H7 (cell line): ENCODE measurements at places on chromosomes 1 and 21. TPM values are rescaled to one million over a fixed set of nuclear protein-coding genes. Genes with fewer than 3 reads are reported as not detected.

GRCh38 chr1:239771550-239771949 is 320.1 kb upstream of the FMN2 start:
- no peak for DNase-seq

- no peak for DNase-seq
Measured at GRCh38 chr1:12621346-12622335, 3.6 kb upstream of the DHRS3 start.

DNA sequence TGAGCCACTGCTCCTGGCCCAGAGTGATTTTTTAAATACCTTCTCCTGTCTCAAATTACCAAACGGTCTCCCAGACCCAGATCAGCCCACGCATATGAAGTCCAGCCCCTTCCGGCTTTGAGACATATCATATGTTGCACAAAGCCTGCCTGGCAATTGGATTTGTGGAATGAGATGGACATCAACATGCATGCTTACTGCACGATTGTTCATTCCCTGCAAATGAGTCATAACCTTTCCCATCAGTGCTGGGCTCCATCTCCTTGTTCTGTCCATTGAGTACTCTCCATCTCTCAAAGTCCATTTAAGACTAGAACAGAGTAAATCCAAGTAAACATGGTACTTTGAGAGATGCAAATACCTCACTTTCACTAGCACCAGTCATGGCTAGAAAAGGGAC is 612.2 kb upstream of the USP24 start:
- DNase-seq: no peak

DNA sequence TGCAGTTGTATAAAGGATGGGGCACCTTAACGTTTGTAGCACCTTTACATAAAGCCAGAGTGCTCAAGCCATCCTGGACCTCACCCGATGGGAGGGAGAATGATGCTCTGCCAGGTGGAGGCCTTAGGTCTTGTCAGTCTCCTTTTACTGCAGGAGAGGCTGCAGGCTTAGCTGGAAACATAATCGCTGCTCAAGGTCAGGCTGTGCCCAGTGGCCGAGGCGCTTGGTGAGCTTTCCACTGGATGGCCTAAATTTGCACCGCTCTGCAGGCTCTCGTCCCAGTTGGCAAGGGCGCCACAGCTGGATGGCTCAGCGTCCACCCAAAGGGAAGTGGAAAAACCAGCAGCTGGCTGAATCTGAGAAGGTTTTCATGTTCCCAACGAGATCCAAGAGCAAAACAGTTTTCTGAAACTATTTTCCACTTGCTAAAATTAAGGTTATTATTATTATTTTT is 438.9 kb downstream of the CAMTA1 start:
- DNase-seq: no peak

- DNase-seq: no peak
Measured at GRCh38 chr21:18769599-18769998, 366.0 kb upstream of the TMPRSS15 start.

- no peak for DNase-seq
Measured at GRCh38 chr21:35216996-35217395, 167.9 kb upstream of the RUNX1 start.

DNA sequence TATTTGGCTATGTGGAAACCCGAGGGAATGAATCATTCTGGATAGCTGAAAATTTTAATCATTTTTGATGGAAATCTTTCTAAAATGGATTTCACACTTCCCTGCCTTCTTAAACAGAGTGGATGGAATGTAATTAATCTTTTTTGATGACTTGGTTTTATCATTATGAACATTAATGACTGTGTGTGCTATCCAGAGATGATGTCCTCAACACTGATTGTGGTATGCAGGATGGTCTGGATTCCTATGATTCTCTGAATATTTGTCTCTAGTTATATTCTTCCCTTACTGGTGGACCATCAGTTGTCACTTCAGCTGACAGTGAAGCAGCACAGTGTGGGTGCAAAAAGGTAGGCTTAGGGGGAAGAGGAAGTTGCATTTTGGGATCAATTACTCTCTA is 513.5 kb downstream of the LMO4 start:
- no peak for DNase-seq

DNA sequence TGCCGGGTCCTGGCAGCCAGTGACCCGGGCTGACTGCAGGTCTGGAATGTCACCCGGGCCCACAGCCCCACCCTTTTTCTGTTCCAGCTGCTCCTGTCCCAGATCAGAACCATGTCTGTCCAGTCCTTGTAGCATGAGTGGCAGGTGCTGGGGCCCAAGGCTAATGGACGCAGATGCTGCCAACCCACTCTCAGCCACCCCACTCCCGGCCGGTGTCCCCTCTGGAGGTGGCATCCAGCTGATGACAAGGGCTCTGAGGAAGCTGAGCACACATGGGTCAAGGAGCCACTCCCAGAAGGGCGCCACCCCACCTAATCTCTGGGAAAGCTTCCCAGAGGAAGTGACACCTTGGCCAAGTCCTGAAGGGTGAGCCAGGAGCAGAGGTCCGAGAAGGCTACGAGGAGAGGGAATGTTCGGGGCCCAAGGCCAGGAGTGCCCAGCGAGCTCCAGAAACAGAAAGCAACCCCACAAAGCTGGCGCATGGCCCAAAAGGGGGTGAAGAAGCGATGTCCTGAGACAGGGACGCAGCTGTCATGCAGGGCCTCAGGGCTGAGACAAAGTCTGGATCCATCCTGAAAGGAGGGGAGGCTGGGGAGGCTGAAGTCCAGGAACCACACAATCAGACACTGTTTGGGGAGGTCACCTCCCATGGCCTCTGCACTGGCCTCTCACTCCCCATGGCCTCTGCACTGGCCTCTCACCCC is 39.5 kb downstream of the ACOT7 start:
- DNase-seq: peak; percentile 60

DNA sequence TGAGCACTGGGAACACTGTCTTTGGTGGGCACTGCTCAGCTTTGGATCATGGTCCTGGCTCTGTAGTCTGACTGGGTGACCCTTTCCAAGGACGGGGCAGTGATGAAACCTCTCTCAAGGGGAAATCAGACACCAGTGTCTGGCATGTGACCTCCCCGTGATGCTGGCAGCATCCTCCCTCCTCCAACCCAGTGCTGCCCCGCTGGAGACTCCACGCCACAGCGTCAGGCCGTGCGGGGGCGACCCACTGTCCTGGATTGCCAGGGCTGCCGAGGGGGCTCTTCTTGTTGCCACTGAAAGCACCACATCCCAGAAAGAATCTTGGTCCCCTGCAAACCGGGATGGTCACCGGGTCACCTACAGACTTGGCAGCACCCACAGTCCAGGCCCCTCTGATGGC is 146.4 kb upstream of the ARHGEF16 start:
- no peak for DNase-seq

GRCh38 chr1:22283596-22283995 is 140.7 kb upstream of the WNT4 start:
- DNase-seq: no peak

- DNase-seq: peak; percentile 66
Measured at GRCh38 chr1:36384542-36385409, 948 bp downstream of the STK40 start.

DNA sequence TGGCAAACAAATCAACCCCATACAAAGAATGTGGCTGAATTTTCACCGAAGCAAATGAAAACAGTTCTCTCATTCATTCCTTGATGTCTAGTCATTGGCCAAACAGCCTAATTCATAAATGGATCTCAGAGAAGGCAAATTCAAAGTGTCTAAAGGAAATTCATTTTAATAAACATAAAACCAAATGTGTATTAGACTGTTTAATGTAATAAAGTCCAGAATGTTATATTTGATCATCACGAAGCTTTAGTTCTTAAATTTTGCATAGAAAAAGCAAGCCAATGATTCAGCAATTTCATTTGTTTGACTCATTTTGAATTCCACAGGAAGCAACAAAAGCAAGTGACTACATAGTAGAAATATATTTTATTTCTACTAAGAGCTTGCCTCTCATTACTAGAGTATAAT is 379.2 kb upstream of the ADAMTS5 start:
- no peak for DNase-seq

DNA sequence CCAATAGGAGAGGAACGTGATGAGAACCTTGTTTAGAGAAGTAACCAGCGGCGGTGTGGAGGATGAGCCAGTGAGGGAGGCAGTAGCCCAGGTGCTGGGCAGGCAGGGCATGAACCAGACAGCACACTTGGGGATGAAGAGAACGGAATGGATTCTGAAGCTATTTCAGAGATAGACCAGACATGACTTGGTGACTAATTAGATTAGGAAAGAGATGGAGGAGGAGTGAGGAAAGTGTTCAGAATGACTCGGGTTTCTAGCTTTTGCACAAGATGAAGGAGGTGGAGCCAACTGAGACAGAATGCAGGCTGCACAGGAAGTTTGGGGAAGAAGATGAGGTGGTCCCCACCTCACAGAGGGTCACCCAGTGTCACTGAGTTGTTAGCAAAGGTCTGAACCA is 5.1 kb downstream of the PEF1 start:
- DNase-seq: no peak

DNA sequence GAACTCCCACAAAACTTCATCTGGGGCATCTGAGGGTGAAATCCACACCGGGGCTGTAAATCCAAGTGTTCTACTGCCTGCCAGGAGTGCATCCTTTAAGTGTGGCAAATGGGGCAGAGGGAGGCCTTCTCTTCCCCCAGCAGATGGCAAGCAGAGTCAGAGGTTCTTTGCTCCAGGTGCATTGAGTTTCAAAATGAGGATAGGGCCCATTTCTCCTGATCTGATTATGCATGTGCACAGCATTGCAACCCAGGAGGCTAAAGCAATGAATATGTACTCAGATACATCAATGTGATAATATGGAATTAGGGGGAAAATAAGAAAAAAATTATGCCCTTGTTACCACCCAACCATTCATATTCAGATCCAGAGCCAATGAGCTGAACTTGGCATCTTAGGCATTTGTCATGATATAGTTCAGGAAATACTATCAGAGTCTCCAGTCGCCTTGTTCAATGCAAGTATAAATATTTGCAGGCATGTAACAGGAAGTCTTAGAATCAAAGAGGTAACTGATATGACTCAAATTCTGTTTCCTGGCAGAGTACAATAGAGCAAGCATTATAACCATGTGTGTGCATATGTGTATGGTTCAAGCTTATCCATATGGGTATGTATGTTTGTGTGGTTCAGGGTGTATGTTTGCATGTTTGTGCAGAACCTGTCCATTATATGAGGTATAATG is 473.8 kb upstream of the PKN2 start:
- DNase-seq: no peak

DNA sequence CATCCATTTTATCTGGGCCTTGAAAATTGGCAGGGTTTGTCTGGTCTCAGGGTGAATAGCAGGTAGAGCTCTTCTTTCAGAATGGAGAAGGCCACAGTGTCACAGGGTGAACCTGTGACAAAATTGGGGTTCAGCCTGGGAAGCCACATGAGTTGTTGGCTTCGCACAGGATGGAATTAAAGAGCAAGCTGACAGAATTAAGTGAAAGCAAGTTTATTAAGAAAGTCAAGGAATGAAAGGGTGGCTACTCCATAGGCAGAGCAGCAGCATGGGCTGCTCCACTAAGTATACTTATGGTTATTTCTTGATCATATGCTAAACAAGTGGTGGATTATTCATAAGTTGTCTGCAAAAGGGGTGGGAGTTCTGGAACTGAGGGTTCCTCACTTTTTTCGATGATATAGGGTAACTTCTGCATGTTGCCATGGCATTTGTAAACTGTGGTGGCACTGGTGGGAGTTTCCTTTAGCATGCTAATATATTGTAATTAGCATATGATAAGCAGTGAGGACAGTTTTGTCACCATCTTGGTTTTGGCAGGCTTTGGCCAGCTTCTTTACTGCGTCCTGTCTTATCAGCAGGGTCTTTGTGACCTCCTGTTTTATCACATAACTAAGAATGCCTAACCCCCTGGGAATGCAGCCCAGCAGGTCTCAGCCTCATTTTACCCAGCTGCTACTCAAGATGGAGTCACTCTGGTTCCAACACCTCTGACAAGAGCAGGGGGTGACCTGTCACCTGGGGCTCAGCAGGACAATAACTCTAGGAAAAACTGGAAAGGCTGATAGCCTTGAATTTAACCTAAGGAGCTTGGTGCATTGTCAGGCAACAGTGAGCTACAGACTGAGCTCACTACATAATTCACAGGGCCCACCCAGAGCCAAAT is 5.1 kb downstream of the IFNAR2 start:
- DNase-seq: no peak

- DNase-seq: no peak
Measured at GRCh38 chr1:30545365-30545764, 178.0 kb downstream of the MATN1 start.

- DNase-seq: no peak
Measured at GRCh38 chr1:224113545-224113917, 380 bp upstream of the FBXO28 start.

GRCh38 chr1:8226747-8227146 is 91.2 kb upstream of the SLC45A1 start:
- no peak for DNase-seq

GRCh38 chr1:36492491-36492890 is 9.8 kb upstream of the CSF3R start:
- no peak for DNase-seq

DNA sequence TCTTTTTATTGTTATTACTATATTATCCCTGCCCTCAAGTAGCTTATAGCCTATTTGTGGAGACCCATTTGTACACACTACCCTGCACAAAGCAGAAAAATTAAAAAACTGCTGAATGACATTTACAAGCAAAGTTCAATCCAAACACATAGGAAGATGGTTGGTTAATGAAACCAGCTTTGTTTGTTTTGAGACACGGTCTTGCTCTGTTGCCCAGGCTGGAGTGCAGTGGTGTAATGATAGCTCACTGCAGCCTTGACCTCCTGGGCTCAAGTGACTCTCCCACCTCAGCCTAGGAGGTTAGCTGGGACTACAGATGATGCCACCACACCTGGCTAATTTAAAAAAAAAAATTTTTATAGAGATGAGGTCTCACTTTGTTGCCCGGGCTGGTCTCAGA is 31.6 kb downstream of the TGFB2 start:
- DNase-seq: no peak

DNA sequence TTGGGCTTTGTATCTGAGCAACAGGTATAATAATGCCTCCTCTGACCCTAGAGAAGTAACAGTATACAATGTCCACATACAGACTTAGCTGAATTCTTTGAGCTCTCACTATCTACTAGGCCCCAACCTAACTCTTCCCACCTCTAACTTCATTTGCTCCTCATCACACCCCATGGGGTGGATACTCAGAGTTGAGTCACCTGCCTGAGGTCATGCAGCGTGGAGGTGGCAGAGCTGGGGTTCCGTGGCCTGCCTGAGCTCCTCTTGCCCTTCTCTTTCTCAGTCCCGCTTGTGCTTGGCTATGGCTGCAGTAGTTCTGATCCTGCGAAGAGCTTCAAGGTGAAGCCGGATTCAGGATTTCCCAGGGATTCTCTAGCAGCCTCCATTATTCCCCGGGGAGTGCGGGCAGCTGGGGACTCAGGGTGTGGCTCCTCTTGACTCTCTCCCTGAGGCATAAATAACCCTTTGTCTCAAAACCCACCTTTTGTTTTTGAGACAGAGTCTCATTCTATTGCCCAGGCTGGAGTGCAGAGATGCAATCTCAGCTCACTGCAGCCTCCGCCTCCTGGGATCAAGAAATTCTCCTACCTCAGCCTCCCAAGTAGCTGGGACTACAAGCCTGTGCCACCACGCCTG is 29.9 kb upstream of the ACTL8 start:
- no peak for DNase-seq

CYP4Z1 gene
- not detected in 2 replicates for total RNA-seq

SLC19A2 gene
- total RNA-seq: 28.9 and 34.8 TPM in 2 replicates

GJA5 gene
- 2.2 and 2.6 TPM in 2 replicates for total RNA-seq

HTR6 gene
- total RNA-seq: 0.45 and 1.9 TPM in 2 replicates

RIPPLY3 gene
- total RNA-seq: 0.52 and 0.94 TPM in 2 replicates

CCDC185 gene
- not detected in 2 replicates for total RNA-seq

ARHGAP29 gene
- 5.4 and 5.6 TPM in 2 replicates for total RNA-seq

CLCA4 gene
- not detected in 2 replicates for total RNA-seq
